Suppressor macrophage (primary cell): ENCODE measurements at places on chromosomes 5 and 9.

- no peak for DNase-seq
Measured at GRCh38 chr5:160674901-160675300, 177.1 kb downstream of the ATP10B start.

DNA sequence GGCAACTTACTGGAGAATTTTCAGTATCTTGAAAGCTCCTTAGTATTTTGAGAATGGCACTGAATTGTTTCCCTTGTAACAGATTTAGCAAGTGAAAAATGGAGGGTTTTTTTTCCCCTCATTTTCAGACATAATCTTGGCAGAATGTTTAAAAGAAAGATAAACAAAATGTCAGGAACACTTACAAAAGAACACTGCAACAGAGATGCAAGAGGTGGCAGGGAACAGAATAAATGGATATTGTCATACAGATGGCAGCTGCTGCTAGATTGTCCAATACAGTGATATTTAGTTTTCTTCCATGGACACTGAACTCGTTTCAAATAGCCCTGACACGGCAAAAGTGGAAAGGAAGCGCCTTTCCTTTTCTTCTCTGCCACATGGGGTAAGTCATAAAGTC, 76.9 kb upstream of the ZNF608 start:
- DNase-seq = no peak

GRCh38 chr9:95462249-95463147, 54.3 kb downstream of the PTCH1 start:
- DNase-seq = peak; percentile 55

- DNase-seq = no peak
Measured at GRCh38 chr5:131167615-131168014, 2.6 kb upstream of the HINT1 start.

DNA sequence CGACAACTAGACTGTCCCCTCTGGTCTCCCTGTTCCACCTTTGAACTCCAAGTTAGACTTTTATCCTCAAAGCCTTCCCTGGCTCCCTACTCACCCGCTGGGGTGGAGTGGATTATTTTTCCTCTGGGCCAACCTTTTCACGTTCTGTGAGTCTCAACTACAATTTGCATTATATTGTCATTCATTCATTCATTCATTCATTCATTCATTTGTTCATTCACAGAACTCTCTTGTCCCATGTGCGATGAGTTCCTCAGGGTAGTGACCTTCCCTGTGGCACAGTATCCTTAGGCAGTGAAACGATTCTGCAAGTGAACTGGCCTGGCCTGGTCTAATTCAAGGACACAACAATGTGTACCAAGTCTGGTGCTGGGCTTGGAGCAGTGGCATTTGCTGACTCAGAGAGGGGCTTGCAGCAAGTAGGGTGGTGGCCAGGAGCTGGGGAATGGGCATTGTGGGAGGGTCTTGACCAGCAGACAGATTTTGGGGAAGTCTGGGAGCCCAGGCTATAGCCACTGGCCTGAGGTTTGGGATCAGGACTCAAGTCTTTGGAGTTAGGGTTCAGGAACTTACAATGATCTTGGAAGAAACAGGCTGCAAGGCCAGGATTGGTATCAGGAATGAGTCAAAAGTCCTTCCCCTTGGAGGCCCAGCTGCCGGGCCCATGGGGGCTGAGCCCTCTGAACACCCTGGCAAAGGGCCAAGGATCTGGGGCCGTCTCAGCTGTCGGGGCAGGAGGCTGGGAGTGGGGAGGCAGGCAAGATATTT, 37.2 kb upstream of the COL15A1 start:
- no peak for DNase-seq

DNA sequence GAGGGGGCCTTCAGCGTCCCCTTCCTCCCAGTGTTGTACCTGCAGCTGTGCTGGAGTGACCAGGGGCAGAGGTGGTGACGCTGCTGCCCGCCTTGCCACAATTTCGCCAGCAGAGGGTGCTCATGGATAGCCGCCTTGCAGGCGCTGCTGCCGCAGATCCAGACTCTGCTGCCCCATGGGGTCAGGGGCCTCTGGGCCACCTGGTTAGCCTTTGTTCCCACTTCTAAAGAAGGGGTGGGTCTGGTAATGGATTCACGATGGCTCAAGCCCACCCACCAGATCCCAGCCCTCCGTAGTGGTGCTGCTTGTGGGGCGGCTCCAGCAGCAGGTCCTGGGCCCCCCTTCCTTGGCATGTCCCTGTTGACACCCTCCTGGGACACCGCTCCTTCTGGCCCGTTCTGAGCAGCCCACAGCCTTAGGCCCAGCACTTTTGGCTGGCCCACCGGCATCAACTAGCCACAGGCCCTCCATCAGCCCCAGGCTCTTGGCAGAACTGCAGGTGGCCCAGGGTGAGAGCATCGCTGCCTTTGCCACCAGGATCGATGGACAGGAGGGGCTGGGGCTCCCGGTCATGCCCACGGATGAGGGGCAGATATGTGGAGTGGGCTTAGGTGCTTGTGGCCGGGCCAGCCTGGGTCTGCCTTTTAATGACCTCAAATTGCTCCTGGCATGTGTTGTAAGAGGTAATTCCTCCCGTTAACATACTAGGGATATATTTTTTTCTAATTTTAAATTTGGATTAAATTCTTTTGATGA, 57.2 kb downstream of the COL5A1 start:
- DNase-seq = peak; percentile 82

- DNase-seq = no peak
Measured at GRCh38 chr5:156812959-156813358, 37.1 kb upstream of the PPP1R2B start.

DNA sequence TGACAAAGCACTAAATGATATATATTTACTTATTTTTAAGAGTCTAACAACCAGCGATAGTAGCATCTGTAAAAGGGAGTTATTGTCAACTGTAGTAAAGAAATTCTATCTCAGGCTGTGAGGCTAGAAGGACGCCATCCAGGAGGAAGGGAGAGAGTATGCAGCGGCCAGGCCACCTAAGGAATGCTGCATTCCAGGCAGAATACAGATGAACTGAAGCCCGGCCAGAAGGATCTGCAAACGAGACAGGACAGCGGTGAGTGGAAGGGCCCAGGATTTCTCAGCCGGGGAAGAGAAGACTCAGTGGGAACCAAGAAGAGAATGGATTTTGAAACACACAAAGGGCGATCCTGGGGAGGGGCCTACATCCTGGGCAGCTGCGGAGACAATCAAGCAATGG, 7.4 kb downstream of the RETREG1 start:
- no peak for DNase-seq

GRCh38 chr9:35697486-35697885, 7.8 kb upstream of the TPM2 start:
- DNase-seq = no peak

GRCh38 chr5:165370794-165371193, 1865.4 kb downstream of the MAT2B start:
- DNase-seq = no peak

DNA sequence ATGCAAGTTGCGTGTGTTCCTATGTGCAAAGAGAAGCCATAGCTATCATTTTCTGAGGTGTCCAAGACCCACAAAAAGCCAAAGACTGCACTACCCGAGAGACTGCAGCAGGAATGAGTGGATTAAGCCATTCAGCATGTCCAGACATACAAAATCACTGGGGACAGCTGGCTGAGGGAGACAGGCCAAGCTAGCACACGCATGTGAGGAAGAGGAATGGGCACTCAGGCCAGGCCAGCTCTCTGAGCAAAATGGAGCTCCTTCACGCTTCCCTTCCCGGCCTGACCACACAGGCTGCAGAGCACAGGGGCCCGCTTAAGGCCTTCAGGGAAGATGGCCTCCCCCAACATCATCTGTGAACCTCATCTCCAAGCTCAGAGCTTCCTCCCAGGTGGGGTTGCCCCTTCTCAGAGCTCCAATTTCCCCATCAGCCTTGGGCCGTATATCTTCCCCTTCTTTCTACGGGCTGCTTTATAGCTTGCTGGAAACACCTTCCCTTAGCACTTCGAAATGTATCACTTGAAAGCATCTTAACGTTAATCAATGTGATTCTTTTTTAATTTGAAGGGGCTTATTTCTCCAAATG, 8.4 kb downstream of the DCANP1 start:
- DNase-seq = no peak

DNA sequence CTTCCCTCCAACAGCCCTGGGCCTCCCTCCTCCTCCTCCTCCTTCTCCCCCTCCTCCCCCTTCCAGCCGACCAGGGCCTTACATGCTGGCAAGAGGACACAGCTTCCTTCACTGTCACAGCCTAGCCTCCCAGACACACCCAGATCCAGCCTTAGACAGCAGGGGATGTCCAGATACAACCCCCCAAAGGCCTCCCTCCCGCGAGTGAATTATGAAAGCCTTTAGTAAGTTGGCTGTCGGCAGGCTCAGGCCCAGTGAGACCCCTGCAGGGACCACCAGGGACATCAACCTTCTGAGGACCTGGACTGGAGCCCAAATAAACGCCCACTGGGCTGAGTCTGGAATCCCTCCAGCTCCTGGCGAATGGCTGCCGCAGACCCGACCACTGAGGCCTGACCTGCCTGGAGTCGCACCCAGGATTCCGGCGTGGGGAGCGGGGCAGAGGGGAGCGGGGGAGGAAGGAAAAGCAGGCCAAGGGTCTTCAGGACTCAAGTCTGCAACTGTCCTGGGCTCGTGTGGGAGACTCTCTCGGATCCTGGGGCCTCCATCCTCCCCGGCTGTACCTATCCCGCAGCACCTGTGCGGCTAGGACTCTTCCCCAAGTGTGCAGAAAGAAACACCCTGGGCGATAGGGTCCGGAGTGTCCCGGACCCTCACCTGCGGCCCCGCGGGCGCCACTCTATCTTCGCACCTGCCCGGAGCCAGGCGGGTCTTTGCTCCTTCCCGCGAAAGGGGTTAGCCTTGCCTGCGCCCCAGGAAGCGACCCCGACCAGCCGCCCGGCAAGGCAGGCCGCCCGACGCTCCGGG, 705 bp downstream of the SEPTIN8 start:
- DNase-seq = no peak

DNA sequence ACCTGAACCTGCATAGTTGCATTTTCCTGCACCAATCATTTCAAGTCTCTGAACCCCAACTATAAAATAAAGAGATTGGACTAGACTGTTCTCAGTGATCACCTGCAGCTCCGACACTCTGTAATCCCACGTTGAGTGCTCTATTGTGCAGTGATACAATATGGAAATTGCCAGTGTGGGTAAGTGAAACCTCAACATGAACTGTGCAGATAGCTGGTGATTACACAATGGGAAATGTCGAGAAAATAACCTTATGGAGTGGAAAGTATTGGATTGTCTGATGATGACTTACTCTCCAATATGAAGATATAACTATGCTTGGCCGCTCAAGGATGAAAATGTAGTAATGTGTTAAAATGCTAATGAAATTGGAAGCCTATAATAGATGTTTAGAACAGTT, 293.1 kb upstream of the BRINP1 start:
- DNase-seq = no peak

DNA sequence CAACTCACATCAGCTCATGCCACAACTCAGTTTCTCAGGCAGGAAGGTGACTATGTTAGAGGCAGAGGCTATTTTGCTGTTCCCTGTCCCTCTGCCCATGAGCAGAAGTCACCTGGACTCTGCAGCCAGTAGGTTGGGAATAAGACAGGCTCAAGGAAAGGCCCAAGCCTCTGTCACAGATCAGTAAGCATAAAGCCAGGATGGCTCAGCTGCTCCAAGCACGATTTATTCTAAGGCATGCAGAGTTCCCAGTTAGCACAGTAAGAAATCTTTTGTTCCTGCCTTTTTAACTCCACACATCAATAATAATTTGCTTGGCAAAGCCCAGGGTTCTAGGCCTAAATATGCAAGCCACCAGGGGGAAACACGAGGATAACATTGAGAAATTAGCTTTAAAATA, 249.0 kb upstream of the ADRA1B start:
- no peak for DNase-seq

DNA sequence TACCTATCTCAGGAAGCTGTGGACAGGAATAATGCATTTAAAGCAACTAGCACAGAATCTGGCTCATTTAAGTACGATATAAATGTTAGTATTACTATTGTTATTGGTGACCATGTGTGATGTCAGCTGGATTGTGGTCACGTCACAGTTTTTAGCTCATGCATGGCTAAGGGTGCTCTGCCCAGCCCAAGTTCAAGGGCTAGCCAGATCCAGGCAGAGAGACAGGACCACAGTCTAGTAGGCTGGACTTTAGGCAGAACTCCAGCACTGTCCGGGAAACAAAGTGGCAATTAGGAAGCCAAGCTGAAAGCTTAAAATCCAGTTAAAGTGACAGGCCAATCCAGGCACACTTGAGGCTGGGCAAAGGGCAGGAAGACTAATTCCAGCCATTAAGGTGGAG, 273.6 kb downstream of the ADAMTSL1 start:
- no peak for DNase-seq
